GM18507 (cell line): ENCODE measurements at places on chromosomes 12 and 14.

- DNase-seq = no peak
Measured at GRCh38 chr12:83985084-83985483, 927.5 kb downstream of the SLC6A15 start.

- DNase-seq = no peak
Measured at GRCh38 chr14:105042813-105043212, 21.9 kb upstream of the CDCA4 start.

DNA sequence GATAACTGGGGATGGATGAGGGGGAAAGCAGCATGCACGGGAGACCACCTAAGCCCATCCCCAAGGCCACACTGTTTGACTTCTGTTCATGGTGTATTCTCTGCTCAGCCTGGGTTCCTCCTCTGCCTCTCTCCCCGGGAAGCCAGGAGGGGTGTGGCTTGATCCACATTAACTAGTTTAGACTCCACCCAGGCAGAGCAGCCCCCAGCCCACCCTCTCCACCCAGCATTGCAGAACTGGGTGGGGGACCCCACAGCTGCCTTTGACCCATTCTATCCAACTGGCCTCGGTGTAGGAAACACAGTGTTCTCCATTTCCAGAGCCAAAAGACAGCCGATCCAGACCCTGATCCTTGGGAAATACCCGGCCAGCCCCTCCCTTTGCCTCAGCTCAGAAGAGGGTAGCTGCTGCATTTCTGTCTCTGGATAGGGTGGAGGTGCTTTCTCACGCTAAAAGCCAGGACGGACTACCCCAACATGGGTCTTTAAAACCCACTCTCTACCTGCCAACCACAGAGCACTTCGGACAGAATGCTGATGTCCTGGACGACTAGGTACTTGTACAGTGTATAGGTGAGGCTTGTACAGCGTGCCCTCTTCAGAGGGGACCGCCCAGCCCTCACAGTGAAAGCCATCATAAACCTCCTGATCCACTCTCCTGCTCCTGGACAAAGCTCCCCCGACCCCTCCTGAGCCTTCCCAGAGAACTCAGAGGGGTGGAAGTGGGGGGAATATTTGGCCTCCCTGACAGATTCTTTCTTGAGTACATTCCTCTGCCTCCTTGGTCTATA lies 9.4 kb downstream of the SPRYD3 start:
- no peak for DNase-seq

- DNase-seq = no peak
Measured at GRCh38 chr14:49733836-49734235, 34.1 kb upstream of the KLHDC2 start.

- no peak for DNase-seq
Measured at GRCh38 chr14:40371011-40371410, 938.8 kb upstream of the FBXO33 start.

DNA sequence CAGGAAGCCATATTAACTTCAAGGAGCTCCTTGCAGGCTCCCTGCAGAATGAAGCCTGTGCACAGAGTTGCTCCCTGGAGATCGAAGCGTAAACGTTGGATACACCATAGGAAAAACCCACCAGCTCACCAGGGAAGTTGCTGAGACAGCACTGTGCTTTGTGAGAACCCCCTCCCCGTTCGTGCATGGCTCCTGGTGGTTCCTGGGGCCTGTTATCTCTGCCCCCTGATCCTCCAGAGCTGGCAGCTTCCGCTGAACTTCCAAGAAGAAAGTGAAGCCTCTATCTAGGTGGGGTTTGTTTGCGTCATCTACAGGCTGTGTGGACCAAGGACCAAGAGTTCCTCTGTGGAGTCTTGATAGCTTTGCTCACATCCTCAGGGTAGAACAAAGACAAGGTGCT lies 2.4 kb upstream of the CCDC85C start:
- no peak for DNase-seq

DNA sequence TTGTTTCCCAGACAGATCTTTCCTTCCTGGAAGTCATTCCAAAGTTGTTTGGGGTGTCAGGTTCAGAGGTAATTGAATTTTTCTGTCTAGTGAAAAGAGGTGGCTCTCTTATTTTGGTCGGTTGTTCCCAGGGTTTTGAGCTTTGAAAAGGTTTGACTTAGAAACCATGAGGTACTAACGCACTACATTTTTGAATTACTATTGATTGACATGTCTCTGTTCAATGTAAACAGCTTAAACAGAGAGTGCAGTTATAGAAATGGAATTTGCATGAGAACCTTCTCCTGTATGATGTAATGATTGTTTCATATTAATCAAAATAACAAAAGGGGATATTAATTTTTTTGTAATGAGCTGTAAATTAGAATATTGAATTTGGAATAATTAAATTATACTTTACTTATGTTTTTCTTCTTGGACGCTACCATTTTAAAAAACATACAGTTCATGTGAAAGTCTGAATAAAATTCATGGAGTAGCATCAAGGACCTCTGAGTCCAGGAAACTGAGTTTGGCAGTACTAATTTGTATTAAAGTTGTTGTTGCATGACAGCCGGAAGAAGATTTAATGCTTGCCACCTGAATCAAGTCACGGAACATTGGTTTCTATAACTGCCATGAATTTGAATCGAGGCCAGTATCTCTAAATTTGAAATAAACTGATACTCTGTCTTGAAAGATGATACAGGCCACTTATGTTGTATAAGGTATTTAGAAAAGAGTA lies 41.7 kb downstream of the NPAS3 start:
- no peak for DNase-seq

GRCh38 chr14:51167587-51168214 lies 72.3 kb upstream of the TMX1 start:
- DNase-seq = no peak

- DNase-seq = no peak
Measured at GRCh38 chr14:69997849-69998248, 118.6 kb downstream of the SMOC1 start.

DNA sequence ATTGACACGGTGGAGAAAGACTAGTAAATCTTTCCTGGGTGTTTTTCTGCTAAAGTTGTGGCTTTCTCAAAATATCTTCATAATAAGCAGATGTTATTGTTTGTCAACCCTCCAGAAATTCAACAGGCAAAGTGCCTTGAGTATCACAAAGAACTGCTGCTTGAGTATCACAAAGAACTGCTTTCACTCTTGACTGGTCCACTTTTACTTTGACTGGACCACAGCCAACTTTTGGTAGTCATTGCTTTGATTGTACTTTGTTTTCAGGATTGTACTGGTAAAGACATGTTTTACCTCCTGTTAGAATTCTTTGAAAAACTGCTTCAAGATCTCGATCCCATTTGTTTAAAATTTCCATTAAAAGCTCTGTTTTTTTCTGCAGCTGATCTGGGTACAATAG lies 62.6 kb downstream of the PDZRN4 start:
- no peak for DNase-seq

- DNase-seq = no peak
Measured at GRCh38 chr12:15962760-15963159, 51.6 kb downstream of the DERA start.

DNA sequence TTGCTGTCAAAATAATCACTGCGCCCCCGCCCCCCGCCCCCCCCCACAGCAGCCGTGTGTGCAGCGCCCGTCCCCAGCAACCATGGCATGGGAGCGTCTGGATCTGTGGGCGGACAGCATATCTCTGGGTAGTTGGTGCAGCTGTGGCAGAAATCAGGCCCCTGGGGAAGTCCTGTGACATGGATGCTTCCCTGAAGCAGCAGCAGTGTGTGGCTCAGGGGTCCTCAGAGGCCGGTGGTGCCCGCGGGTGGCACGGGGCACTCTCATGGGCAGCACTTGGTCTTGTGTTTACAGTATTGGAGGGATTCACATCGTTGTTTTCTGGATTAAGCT lies 19.2 kb downstream of the XRCC3 start:
- DNase-seq = no peak
